COR-L47 (cell line): ENCODE measurements at places on chromosomes 3 and 15.

GRCh38 chr3:106206146-106206545 lies 337.3 kb upstream of the CBLB start:
- no peak for DNase-seq

GRCh38 chr3:104362319-104362718 lies 1004.4 kb upstream of the ALCAM start:
- DNase-seq, result no peak

- DNase-seq, result no peak
Measured at GRCh38 chr15:85763673-85764633, 30.8 kb downstream of the KLHL25 start.

- no peak for DNase-seq
Measured at GRCh38 chr3:103968751-103969150, 1398.0 kb upstream of the ALCAM start.

GRCh38 chr3:39752751-39753150 lies 56.7 kb upstream of the MYRIP start:
- no peak for DNase-seq

GRCh38 chr3:184620475-184621119 lies 59.0 kb downstream of the EPHB3 start:
- no peak for DNase-seq

GRCh38 chr15:77410701-77411618 lies 8.9 kb downstream of the PEAK1 start:
- no peak for DNase-seq

DNA sequence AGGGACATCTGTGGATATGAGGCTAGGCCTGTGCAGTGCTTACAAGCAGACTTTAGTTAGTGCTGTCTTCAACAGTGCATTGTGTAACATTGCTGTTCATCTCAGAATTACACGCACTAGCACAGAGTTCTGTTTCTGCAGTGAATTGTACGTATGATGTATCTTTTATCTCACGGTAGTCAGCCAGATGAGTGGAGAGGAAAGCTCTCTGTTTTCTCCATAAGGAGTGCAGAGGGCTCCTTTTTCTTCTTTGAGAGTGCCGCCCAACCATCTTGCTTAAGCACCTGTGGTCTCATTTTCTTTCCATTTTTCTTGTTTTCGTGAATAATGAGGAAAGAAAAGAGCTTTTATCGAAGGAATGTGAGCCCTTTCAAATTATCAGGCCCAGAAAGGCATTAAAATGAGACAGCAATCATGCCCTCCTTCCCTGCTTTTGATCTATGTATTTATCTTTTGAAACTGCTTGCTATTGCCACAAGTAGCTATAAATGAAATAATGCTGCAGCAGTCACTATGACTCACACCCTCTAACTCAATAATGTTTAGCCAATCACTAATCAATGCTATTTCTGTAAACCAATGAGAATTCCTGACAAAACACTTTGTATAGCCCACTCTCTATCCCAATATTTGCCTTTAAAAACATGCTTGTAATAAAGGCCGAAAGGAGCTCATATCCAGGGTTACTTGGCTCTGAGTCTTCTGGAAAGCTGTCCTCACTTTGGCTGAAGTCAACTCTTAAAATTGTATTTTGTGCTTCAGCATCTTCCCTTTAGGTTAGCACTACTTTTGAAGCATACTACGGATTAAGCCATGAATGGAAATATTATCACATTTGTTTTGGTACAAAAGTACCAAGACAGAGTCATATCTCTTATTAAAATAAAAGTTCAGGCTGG lies 226.0 kb upstream of the P2RY1 start:
- no peak for DNase-seq

- DNase-seq, result no peak
Measured at GRCh38 chr3:2838546-2839157, 271.5 kb downstream of the IL5RA start.

GRCh38 chr15:52254391-52254790 lies 41.2 kb downstream of the MYO5C start:
- DNase-seq, result no peak

DNA sequence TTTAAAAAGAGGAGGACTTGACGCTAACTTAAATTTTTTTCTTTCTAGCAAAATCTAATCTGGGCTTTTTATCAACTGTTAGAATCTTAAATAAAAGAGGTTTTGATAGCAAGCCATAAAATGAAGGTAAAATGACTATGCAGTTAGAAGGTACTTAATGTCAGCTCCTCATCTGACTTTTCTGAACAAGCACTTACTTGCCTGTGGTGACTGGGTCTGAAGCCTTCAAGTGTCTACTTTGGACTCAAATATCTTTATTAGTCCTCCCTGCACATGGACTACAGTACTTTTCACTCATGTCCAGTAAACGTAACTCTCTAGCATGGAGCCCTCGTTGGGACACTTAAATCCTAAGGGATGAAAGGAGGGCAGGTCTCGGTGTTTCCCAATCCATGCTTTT lies 135.9 kb downstream of the P2RY1 start:
- no peak for DNase-seq

DNA sequence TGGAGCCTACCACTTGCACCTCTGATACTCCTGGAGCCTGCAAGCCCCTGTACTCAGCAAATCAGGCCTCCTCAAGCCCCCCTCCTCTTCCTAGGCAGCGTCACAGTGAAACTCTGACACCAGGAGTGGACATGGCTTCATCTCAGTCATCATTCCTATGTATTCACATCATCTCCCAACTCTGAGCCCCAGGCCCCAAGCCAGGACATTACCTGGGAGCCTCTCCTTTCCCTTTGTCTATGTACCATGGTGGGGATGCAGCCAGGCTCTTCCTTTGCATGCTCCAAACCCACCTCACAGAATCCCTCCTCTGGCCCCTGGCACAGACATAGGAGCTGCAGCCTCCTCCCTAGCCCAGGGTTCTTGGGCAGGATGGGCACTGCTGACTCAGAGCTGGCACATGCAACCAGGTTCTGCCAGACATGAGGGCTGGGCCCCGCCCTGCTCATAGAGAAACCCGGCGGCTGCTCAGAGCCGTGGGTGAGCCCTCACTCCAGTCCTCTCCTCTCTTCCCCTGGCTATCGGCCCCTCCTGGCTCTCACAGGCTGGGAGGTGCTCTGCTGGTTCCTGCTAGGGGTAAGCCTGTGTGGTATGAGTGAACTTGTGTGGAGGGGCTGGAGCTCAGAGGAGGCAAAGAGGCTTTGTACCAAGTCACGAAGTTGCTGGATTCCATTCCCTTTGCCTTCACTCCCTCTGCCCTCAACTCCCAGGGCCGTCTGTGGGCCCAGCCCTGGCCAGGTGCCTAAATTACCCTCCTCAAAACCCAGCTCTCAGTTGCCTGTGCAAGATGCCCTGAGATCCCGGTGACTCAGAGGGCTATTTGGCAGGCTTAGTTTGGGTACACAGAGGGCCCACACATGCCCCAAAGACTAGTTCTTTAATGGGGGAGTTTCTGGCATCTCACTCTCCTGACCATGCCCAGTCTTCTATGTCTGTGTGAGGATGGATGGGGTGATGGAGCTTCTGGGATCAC lies 1.9 kb upstream of the PLCD1 start:
- no peak for DNase-seq

GRCh38 chr15:78090422-78091063 lies 1.8 kb upstream of the SH2D7 start:
- no peak for DNase-seq

GRCh38 chr3:186520957-186521842 lies 23.0 kb downstream of the CRYGS start:
- DNase-seq, result no peak

- DNase-seq, result no peak
Measured at GRCh38 chr15:98703126-98703685, 54.9 kb downstream of the IGF1R start.

GRCh38 chr3:29919571-29919970 lies 638.7 kb downstream of the RBMS3 start:
- DNase-seq, result no peak
